ENCODE measurements at places on chromosomes 11 and 22. TPM values are rescaled to one million over a fixed set of nuclear protein-coding genes. Genes with fewer than 3 reads are reported as not detected.
A peak's percentile ranks its signal among the peaks of the same experiment; 100 is the strongest.

- peak; percentile 31 for DNase-seq
These were observed 74.9 kb upstream of the HORMAD2 start for GRCh38 chr22:30005213-30005857.

- no peak for DNase-seq
These were observed 190.2 kb downstream of the SHANK2 start for GRCh38 chr11:71062199-71062598.

GRCh38 chr22:49927483-49928184 lies 9.2 kb downstream of the CRELD2 start:
- DNase-seq: no peak

DNA sequence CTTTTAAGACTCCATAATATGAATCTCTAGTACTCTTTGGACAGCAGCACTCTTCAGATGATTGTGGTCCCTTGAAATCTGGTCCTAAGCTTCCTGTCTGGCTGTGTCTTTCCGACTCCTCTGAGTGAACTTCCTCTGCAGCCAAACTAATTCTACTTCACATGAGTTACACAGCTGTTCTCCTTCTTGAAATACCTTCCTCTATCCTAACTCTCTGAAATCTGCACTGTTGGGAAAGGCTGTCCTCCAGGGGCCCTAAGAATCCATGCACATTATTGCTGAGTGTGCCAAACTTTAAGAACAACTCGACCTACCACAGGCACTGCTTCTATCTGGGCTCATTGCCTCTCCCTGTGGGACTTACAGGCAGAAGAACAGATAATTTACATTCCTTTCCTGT lies 217.3 kb upstream of the ARHGAP42 start:
- no peak for DNase-seq

GRCh38 chr11:35404388-35404775 lies 15.0 kb downstream of the SLC1A2 start:
- no peak for DNase-seq

DNA sequence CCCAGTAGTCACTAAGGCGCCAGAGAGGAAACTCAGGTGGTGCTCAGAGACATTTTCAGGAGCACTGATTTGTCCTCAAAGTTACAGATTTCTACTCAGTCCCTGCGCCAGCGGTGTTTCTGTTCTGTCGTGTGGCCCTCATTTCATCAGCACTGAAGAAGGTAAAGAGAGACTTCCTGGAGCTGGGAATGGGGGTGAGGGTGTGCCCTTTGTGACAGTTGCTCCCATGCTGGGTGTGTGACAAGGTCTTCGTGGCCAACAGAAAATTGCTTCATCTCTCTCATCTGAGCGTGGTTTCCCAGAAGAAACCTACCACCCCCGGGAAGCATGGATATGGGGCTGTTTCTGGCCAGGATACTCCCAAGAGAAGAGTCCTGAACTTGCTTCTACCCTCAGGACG lies 2.0 kb upstream of the PPARA start:
- no peak for DNase-seq

APOBEC3A gene
- not detected for total RNA-seq

SLC37A4 gene
- total RNA-seq: 11.7 TPM

MPZL2 gene
- 0.95 TPM for total RNA-seq

- no peak for DNase-seq
These were observed 35.6 kb downstream of the PRDM11 start for GRCh38 chr11:45181889-45182550.

PNPLA3 gene
- 10.8 TPM for total RNA-seq

GRCh38 chr11:117083011-117083935 lies 15.0 kb downstream of the SIK3 start:
- no peak for DNase-seq

GRCh38 chr11:643849-644738 lies 7.0 kb downstream of the DRD4 start:
- no peak for DNase-seq

GTSE1 gene
- total RNA-seq: 2.4 TPM

DNA sequence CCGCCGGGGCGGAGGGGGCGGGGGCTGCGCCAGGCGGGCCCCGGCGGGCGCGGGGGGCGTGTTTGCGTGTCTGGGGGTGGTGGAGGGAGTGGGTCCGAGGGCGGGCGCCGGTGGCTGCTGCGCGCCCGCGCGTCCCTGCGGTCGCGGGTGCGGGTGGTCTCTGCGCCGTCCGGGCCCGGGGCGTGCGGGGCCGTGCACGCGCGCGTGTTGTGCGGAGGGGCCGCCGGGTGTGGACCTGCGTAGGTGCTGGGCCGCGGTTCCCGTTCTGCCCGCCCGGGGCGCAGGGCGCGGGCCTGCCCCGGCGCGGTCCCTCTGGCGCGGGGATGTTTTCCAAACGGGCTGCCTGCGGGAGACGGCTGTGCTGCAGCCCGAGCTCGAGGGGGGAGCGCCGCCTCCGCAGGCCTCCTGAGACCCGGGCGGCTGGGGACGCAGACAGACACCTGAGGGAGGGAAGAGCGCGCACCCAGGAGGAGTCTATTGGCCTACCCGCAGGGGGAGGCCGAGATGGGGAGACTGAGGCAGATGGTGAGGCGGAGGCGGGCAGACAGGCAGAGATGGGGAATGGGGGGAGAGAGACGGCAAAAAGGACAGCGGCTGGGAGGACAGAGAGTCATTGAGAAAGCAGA lies 442 bp downstream of the PELI3 start:
- no peak for DNase-seq

DNA sequence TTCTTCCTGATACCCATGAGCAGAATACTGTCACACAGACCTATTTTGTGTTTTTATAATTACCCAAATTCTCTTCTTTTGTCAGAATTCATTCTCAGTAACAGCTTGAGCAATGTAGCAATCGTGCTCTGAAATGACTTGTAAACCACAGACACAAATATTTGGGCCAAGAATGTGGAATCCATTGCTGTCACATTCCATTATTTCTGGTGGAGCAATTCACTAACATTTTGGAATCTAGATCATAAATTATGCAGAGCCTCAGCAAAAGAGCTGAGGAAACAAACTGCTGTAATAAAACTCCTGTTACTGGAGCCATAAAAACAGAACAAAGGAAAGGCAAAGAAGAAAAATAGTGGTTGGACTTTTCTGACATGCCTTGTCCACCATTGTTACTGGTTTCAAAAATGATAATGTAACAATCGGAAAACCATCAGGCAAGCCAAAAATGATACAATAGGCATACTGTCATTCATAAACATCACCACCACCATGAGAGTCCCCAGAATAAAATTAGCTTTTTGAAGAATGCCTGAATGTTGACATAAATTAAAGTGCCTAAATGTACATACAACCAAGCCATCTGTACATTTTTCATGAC lies 223.4 kb upstream of the PITPNB start:
- peak; percentile 96 for DNase-seq

Data from astrocyte (in vitro differentiated cells and primary cell).